Brain (organoid and tissue), 16 donors: ENCODE measurements at places on chromosomes 12 and 14.

GRCh38 chr14:36177489-36177888 is 967 bp upstream of the PTCSC3 start:
- DNase-seq = no peak

GRCh38 chr14:106556665-106557289 is 1030.4 kb downstream of the TMEM121 start:
- no peak for DNase-seq

- DNase-seq = peak; percentile 77
Observed at GRCh38 chr14:63276492-63277342, 42.0 kb downstream of the GPHB5 start.

DNA sequence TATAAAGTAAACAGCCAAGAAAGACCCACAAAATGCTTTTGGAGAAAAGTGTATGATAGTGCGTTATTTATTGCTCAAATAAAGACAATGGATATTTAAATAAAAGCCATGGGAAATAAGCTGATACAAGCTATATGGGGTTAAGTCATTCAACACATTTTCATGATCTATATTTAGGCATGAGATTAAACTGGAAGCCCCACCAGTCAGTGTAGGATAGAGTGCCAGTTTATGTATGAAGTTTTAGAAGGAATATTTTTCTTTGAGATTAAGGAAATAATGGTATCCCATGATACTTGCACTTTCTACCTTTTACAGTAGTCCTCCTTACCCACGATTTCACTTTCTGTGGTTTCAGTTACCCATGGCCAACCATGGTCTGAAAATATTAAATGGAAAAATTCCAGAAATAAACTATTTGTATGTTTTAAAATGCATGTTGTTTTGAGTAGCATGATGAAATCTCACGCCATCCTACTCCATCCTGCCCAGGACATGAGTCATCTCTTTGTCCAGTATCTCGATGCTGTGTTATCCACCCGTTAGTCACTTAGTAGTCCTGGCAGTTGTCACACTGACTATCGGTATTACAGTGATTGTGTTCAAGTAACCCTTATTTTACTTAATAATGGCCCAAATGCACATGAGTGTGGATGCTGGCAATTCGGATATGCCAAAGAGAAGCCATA is 22.3 kb downstream of the SYT1 start:
- DNase-seq = no peak

- peak; percentile 84 for DNase-seq
Observed at GRCh38 chr14:77124345-77125280, 17.0 kb downstream of the ZDHHC22 start.

DNA sequence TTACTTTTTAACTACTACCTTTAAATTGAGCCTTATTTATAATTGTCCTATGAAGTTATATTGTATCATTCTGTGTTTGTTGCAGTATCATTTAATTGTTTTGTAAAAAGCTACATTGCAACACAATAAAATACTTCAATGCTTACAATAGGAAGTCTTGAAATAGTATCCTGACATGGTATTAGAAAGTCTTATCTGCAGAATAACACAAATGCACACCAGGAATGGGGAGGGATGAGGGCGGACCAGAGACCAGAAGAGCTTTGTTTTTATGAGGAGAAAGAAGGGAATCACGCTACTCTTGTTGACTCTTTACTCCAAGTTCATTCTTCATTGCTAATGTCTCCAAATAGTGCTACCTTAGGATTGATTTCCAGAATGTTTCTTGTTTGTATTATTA is 120.2 kb downstream of the MON2 start:
- no peak for DNase-seq

GRCh38 chr12:13454991-13455777 is 258.7 kb downstream of the EMP1 start:
- no peak for DNase-seq

GRCh38 chr12:70351076-70351475 is 15.0 kb upstream of the KCNMB4 start:
- DNase-seq = no peak

DNA sequence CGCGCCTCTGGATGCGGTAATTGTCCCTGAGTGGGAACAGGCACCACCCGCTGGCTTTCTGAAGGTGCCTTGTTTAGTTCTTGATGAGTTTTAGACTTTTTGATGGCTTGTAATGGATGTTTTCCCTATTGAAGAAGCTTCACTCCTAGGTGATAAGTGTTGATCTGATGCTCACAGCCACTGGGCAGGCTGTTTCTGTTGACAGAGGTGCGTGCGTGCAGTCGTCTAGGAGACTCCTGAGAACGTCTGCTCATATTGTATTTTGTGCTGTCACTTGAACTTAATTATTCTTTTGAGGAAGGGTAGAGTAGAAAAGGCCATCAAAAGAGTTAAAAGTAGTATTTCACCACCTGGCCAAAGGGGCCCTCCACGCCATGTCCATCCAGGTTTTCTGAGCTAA is 70.5 kb downstream of the EP400 start:
- no peak for DNase-seq

DNA sequence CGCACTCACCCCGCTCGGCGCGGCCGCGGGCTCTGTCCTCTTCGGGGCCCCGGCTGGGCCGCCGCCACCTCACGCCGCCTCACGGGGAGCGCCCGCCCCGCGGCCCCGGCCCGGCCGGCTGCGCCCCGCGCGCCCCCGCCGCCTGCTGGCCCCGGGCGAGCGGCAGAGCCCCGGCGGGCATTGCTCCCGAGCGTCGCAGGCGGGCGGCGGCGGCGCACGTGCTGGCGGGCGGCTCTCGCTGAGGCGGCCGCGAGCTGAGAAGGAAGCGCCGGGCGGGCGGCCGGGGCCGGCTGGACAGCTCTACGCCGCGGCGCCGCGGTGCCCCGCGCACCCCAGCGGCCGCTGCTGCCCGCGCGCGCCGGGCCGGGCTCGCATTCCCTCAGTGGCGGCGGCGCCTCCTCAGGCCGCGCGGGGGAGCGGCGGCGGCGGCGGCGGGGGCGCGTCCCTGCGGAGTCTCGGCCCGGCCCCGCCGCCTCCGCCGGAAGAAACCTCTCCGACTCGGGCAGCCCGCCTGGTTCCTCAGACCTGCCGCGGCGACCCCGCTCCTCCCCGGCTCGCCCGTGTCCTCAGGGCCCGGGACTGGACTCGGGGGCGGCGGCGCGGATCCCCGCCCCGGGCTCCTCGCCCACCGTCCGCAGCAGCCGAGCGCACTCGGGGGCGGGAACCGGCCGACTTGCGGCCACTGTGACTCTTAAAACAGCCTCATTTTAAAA is at the start of gene PITPNM2:
Gene PITPNM2 (minus strand): TSS at position 347 of the 713 bp plus-strand sequence. CDS start 116,500 bp downstream, outside the sequence.
- DNase-seq = peak; percentile 73

- DNase-seq = no peak
Observed at GRCh38 chr12:111503116-111503515, 96.0 kb downstream of the ATXN2 start.

- no peak for DNase-seq
Observed at GRCh38 chr14:101122237-101123141, 219.0 kb upstream of the RTL1 start.

- no peak for DNase-seq
Observed at GRCh38 chr12:49535921-49536525, 2.8 kb upstream of the KCNH3 start.

- no peak for DNase-seq
Observed at GRCh38 chr14:38254571-38255407, 1.1 kb downstream of the CLEC14A start.

DNA sequence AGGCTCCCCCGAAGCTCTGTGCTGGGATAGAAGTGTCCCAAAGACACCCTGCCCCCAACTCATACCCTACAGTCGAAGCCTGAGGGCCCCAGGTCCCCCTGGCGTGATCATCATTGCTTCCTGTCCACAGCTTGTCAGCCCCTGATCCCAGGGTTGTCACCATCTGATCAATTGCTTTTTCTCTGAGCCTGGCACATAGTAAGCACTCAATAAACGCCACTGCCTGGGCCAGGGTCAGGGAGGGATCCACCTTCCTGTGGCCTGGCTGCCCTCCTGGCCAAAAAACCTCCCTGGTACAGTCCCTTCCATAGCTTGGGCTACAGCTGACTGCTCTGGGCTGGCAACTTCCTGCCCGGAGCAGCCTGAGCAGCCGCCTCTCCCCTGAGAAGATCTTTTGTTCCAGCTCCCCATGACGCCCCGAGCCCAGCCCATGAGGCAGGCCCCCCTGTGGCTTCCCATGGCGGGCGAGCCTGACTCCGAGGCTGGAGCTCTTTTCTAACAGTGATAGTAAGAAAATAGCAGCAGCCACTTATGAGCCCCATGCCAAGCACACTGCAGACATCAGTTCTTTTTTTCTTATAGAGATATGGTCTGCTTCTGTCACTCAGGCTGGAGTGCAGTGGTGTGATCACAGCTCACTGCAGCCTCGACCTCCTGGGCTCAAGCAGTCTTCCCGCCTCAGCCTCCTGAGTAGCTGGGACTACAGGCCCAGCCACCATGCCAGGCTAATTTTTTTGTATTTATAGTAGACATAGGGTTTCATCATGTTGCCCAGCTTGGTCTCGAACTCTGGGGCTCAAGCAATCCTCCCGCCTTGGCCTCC is 6.5 kb downstream of the SH2B3 start:
- no peak for DNase-seq

DNA sequence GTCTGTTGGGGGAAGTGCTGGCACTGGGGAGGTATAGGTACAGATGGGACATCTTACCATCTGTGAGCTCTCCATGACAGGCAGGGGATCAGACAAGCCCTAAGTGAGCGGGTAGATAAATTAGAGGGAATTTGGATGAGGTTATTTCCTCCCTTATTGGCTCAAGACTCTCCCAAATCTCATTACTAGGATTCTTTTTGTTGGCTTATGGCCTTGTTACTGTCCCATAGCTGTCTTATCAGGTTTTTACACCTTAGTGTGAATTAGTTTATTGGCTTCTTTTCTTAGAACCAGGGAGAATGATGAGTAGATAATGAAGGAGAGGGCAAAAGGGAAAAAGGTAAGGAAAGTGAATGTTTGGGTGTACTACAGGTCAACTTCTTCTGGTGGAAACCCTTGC is 191.1 kb upstream of the PRICKLE1 start:
- DNase-seq = no peak

- peak; percentile 89 for DNase-seq
Observed at GRCh38 chr14:104650057-104650980, 39.1 kb upstream of the INF2 start.

DNA sequence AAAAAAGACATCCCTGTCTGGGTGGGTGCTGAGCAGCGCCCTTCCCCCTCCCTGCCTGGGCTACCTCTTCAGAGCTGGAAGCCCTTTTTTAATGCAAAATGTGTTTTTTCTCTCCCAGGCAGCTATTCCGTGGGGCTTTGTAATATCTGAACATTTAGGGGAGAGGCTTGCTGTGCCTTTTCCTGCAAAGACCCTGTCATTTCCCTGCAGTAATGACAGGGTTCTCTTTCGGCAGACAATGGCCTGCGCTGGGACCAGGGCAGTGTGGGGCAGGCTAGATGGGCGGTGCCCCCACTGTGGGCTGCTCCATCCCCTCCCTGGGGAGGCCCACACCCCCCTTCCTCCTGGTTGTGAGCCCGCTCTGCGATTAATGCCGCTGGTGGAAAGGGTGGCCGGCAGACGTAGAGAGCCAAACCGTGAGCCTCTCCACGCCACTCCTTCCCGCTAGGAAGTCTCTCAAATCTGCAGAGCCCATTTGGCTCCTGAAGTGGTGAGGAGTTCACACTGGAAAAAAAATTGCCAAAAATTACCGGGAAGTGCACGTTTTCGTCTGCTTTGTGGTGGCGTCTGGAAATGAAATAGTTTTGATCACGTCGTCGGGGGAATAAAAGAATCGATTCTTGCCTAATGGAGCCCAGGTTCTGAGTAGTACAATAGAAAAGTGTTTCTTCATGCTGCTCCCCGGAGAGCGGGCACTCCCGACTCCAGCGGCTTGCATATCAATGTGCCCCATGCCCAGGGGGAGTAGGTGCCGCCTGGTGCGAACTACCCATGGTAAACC is 31.5 kb downstream of the KIF26A start:
- peak; percentile 72 for DNase-seq

DNA sequence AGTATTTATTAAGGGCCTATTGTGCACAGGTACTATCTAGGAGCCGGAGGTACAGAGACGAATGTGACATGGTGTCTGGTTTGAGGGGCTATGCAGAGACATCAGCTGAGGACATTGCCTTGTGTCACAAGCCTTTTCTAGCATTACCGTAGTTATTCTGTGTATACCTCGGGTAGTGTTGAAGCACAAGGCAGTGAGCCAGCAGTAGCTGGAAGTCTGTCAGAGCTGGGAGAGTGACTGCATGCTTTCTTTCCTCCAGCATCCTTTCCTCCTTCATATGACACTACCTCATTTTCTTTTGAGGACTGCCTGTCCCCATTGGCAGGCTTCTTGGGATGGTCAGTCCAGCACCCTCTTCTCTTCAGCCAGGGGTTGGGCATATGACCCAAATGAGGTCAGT is 77.0 kb downstream of the POLR3B start:
- DNase-seq = no peak

DNA sequence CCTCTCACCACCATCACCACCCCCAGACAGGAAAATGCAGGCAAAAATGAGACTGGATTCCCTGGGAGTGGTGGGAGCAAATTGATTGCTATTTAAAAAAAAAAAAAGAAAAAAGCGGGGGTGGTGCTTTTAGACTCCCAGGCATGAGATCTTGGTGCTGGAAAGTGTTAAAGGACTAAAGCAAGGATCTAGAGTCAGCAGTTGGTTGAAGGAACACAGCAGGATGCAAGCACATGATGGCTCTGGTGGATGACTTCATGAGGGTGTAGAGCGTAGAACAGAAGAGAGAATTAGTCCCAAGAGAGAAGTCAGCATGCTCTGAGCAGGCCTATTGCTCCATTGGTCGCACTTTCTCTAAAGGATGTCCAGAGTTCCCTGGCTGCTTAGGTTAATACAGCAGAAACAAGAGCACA is 183.8 kb upstream of the HMGA2 start:
- peak; percentile 9 for DNase-seq

DNA sequence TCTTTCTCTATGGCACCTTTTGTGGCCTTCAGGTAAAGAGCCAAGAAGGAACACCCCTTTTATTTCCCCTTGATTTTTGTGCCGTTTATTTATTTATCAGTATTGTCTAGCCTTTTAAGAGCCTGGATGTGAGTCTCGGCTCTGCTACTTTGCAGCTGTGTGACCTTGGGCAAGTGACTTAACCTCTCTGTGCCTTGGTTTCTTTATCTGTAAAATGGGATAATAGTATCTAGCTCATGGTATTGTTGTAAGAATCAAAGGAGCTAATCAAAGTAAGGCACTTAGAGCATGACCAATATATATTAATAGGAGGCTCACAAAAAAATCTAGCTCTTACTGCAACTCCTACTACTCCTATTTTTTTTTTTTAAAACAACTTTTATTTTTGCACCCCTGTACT is 179.7 kb downstream of the CHST11 start:
- no peak for DNase-seq

- DNase-seq = peak; percentile 47
Observed at GRCh38 chr12:46299851-46300250, 31.0 kb upstream of the SLC38A1 start.

GRCh38 chr14:31027847-31028246 is 1.7 kb upstream of the STRN3 start:
- no peak for DNase-seq

- no peak for DNase-seq
Observed at GRCh38 chr12:110578694-110579534, 4.2 kb downstream of the PPTC7 start.

- DNase-seq = no peak
Observed at GRCh38 chr14:85217412-85217811, 312.5 kb upstream of the FLRT2 start.

- no peak for DNase-seq
Observed at GRCh38 chr12:107223821-107224220, 130.5 kb upstream of the CRY1 start.

GRCh38 chr12:89421092-89421835 is 69.0 kb upstream of the DUSP6 start:
- peak; percentile 9 for DNase-seq

- peak; percentile 75 for DNase-seq
Observed at GRCh38 chr12:109678719-109679118, 34.9 kb upstream of the FAM222A start.
